ENCODE measurements at places on chromosomes 11 and 22.

GRCh38 chr11:4084406-4085125, 10.0 kb upstream of the RRM1 start:
- no peak for DNase-seq

GRCh38 chr22:26573026-26573662, 16.8 kb downstream of the TPST2 start:
- no peak for DNase-seq

- DNase-seq = no peak
Observed at GRCh38 chr11:19509215-19509614, 203.4 kb upstream of the NAV2 start.

- no peak for DNase-seq
Observed at GRCh38 chr22:17303840-17304779, 65.2 kb upstream of the CECR2 start.

DNA sequence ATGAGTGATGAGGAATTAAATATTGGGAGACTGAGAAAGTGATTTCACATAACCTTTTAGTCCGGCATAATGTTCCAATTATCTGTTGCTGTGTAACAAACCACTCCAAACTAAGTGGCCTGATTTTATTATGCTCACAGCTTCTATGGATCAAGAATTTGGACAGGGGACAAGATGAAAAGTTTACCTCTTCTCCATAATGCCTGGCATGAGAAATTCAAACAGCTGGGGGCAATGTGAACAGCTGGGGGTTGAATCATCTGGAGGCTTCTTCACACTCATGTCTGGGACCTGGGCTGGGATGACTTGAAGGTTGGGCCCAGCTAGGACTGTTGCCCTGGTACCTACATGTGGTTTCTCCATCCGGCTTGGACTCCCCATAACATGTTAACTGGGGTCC, 99.4 kb upstream of the DRD2 start:
- no peak for DNase-seq

DNA sequence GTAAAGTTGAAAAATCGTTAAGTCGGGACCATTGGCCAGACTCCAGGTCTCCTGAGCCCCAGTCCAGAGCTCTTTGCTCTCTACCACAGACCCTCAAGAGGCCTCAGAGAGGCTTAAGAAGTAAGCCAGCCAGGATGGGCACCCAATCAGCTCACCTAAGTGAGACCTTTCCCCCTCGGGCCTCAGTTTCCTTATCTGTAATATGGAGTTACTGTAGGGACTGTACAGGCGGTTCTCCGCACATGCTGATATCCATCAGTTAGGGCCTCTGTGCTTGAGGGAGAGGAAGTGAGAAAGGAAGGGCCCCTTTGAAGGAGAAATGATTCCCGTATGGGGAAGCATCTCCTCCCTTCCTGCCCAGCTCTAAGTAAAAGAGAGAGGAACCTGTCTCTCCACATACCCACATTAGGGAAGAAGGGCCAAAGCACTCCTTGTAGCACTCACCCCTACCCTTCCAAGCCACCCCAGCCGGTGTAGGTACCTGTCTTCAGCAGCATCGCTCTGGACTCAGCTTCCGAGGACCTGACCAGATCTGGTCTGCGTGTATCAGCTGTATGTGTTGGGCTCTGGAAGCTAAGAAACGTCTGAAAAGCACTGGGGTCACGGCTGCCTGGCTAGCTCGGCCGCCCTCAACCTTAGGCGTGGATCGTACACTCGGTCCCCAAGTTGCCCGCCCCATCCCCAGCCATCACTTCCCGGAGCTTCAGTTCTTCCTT, 653 bp downstream of the NAGA start:
- DNase-seq = no peak

DNA sequence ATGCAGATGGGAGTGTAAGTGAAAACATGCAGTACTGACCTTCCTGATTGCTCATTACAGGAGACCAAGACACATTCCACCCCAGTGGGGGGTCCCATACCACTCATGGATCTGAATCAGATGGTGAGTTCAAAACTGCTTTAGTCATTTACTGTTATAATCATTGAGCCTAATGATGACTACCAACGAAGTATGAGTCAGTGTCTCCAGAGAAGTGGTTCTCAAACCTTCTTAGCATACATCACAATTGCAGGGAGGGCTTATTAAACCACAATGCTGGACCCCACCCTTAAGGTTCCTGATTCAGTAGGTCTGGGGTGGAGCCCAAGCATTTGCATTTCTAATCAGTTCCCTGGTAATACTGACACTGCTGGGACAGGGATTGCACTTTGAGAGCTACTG, 75.8 kb downstream of the CD44 start:
- no peak for DNase-seq

- DNase-seq = no peak
Observed at GRCh38 chr22:49551446-49551845, 276.2 kb downstream of the BRD1 start.

DNA sequence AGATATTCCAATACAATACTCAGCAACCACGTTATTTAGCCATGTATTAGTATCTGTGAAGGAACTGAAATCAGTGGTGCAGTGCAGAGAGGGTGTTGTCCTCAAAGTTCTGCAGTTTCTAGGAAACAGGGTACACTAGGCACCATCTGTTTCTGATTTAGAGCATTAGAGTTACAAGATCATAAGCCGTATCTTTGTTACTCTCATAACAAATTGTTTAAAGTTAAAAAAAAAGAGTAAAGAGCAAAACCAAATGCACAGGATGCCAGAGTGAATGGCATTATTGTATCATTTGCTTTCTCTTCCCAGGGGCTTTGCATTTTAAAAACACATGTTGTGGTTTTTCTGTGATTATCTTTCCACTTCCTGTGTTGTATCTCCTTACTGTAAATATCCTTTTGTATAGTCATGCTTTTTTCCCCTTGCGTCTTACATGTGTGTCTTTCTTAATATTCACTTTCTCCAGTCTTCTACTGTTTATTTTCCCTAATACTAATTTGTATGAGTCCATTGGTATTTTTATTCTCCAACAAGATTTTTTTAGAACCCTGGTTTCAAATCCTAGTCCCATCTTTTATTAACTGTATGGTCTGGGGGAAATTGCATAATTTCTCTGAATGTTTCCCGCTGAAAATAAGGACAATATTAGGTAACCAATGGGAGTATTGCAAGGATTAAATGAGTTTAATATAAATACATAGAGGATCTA, 15.2 kb upstream of the NUP160 start:
- DNase-seq = no peak

GRCh38 chr22:32043391-32043790, 330 bp downstream of the SLC5A1 start:
- no peak for DNase-seq

DNA sequence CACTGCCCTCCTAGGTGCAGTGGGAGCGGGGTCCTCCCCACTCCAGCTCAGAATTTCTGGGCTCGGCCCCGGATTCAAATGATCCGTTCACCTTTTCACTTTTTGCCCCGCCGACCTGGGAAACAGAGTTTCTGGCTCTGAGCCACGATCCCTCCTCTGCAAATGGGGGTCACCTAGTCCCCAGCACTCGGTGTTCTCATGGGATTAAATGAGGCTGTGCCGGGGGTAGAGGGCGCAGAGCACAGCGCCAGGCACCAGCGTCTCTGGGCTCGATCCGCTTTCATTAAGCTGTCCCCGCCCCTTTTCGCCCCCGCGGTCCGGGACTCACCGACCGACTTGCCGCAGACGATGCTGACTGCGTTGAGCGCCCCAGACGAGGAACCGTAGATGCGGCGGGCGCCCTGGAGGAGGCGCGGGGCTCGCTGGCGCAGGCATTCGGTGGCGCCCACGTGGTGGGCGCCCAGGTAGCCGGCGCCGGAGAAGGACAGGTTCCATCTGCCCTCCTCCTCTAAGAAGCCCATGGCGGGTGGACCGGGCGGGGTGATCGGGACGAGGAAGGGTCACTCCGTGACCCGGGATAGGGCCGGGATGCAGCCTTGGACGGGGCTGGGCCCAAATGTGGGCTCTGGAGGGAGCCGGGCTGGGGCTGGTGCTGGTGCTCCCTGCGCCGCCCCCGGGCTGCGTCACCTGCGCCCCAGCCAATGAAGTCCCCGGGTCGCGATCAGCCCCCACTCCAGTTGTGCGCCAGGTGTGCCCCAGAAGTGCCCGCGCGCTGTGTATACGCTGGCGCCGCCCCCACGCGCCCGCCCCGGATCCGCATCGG, at the start of gene PNPLA5:
PNPLA5 (minus strand) TSS at position 654 of the 823 bp plus-strand sequence; CDS start at position 521, 133 bp downstream.
- DNase-seq = no peak

DNA sequence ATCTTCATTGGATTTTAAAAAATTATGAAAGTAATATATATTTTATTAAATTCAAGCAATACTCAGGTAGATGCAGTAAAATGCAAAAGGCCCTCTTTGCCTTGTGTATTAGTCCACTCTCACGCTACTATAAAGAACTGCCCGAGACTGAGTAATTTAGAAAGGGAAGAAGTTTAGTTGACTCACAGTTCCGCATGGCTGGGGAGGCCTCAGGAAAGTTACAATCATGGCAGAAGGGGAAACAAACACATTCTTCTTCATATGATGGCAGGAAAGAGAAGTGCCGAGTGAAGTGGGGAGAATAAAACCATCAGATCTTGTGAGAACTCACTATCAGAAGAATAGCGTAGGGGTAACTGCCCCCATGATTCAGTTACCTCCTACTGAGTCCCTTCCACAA, 130.8 kb downstream of the HIPK3 start:
- no peak for DNase-seq

- no peak for DNase-seq
Observed at GRCh38 chr11:71456831-71457230, 3.8 kb downstream of the NADSYN1 start.

GRCh38 chr11:8961401-8961800, 2.8 kb downstream of the TMEM9B start:
- no peak for DNase-seq

- DNase-seq = no peak
Observed at GRCh38 chr11:67382276-67383136, 9.1 kb upstream of the CLCF1 start.

DNA sequence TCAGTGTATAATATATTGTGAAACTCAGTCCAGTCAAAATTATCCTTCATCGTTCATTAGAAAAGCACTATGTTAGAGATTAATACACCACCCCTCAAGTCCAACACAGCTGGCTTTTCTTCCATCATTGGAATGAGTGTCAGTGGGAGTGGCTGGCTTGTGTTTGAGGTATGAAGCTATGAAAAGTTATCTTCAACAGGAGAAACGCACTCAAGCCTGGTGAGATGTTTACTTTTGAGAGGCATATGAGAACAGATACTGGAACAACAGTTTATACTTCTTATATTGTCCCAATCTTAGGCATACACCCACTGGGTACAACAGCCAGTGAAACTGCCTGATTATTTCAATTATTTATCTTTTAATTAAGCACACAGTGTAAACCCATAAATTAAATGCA, 34.3 kb downstream of the PLEKHB1 start:
- DNase-seq = no peak

GRCh38 chr11:15158351-15159015, 43.8 kb downstream of the INSC start:
- DNase-seq = no peak

GRCh38 chr11:69443138-69443967, 38.1 kb upstream of the LINC01488 start:
- DNase-seq = no peak

DNA sequence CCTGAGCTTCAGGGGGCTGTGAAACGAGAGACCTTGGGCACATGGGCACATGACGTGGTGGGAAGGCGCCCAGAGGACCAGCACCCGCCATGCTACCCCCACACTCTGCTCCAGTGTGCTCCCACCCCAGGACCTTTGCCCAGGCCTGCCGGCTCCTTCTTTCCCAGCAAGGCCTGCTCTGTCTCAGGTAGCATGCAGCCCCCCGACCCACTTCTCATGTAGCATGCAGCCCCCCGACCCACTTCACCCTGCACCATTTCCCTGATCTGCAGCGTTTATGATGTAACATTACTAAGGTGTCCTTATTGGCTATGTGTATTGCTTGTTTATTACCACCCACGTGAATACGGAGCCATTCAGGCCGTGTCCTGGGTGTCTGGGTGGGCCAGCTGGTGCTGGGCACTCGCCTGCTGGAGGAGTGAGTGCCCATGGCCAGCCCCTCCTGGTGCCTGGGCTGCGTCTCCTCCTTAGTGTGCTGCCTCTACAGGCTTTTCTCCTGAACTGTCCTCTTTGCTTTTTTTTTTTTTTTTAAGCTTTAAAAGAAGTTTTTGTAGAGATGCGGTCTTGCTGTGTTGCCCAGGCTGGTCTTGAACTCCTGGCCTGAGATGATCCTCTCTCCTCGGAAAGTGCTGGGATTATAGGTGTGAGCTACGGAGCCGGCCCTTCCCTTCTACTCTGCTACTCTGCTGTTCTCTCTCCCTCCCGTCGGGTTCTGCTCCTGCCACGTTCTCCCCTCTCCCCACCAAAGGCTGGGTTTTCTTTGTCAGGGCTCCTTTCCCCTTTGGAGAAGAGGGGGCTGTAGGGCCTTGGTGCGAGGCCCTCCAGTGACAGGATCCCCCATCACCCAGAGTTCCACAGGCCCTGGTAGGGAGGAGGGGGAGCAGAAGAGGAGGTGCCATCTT, 29.4 kb downstream of the LRP5 start:
- DNase-seq = no peak

- no peak for DNase-seq
Observed at GRCh38 chr22:33864723-33865130, 55.5 kb downstream of the LARGE1 start.

GRCh38 chr22:22030493-22031182, 48.1 kb upstream of the TOP3B start:
- DNase-seq = no peak

DNA sequence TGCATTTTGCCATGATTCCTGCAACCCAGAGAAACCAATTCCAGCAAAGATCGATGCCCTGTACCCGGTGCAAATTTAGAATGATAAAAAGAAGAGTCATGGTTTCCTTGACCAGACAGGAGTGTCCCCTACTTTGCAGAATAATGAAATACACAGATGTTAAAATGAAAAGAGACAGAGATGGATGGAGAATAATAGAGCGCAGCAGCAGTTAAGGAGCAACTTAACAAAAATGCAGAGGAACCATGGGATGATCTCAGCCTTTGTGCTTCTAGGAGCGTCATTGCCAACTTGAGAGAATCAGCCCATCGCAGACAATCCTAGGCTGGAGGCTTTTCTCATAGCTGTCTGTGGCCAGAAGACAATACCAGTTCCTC, 127.1 kb downstream of the LDLRAD3 start:
- DNase-seq = no peak
